ENCODE measurements at places on chromosomes 1 and 21.

DNA sequence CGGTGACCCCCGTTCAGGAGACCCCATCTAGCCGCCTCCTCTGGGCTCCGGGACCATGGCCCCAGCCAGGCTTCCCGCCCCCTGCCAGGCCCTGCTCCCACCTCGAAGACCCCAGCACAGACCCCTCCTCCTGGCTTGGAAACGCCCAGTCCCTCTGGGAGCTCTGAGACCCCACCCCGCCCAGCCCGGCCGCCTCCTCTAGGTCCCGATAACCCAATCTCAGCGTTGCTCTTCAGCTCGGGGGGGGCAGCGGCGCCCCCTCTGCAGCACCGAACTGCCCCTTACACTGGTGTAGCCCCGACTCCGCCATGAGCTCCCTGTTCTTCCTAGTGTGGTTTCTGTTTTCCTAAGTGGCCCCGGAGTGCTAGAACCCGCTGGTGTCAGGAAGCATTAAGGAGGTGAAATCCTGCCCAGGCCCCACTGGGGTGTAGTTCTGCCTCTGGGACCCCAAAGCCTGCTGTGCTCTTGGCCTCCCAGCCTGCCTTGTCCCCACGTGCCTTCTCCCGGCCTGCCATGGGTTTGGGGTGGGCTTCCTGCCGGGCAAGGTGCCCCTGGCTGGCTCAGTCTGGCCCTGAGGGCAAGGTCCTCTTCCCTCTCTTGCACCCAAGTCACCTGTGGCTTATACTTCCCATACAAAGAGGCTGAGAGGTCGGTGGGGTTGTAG is 10.7 kb upstream of the MMEL1 start:
- no peak for DNase-seq

- DNase-seq, result no peak
Measured at GRCh38 chr1:160117709-160118183, 2.2 kb downstream of the ATP1A2 start.

- DNase-seq, result no peak
Measured at GRCh38 chr1:76961820-76962207, 94.5 kb downstream of the ST6GALNAC5 start.

GRCh38 chr1:151843398-151843797 is 3.8 kb upstream of the C2CD4D start:
- DNase-seq, result no peak

DNA sequence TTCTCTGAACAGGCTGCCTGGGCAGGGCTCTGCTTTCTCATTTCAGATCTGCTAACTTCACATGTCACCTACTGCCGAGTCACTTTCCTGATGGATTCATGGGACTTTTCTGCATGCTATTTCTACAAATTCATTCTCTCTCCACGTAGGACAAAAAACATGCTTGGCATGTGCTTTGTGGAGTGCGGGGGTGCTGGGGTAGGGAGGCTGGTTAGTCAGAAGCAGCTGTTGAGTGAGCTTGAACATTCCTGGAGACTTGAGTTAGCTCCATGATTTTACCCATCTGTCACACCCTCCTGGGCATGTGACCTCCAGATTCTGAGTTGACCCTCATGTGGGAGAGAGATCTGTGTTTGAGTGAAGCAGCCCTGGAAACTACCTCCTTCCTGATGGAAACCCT is 71.4 kb downstream of the UCK2 start:
- no peak for DNase-seq

GRCh38 chr1:117367046-117368025 is at the start of gene MAN1A2:
TSS of gene MAN1A2 (plus strand) at chr1:117367449. CDS start at chr1:117368184, 735 bp downstream.
- peak; percentile 67 for DNase-seq

GRCh38 chr1:193241132-193241827 is 54.9 kb upstream of the B3GALT2 start:
- no peak for DNase-seq

- peak; percentile 63 for DNase-seq
Measured at GRCh38 chr1:17826165-17826488, 71.0 kb downstream of the ACTL8 start.

GRCh38 chr1:241744591-241744990 is 92.5 kb downstream of the WDR64 start:
- no peak for DNase-seq

GRCh38 chr1:67759692-67760029 is 73.6 kb downstream of the GNG12 start:
- DNase-seq, result no peak

DNA sequence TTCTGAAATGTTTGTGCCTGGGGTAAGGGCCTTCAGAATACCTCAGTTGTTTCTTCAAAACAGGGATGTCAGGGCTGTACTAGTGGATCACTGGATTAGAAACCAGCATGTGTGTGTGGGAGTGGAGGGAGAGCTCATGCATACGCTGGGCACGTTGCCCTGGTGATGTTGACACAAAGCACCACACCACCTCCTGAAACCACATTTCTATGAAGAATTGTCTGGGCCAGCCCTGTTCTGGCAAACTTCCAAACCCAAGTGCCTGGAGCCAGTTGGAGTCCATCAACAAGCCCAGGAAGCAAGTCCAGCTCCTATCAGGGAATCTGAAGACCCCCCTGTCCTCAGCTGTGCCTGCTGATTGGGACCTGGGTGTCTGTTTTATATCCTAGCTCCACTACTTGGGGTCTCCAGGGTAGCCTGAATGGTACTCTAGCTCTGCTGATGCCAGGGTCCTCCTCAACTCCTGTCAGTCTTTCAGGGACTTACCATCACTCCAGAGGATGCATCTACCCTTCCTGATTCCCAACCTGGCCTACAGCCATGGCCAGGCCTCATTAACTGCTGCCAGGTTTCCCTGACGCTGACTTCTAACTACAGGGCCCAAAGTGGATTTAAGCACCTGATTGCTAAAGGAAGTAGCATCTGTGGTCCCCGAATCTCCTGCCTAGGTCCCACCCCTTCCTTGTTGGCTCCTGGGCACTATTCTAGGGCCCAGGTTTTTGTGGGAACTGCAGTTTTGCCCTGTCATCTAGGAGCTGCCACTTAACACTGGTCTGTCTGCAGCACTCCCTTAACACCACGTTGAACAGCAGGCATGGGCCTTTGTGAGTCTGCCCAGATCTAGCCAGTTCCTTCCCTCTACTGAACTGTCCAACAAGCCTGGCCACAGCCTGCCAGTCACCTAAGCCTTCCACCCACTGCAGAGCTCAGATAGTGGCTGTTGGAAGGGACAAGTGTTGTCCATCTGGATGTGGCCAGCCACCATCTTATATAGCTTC is 45.5 kb downstream of the LPAR3 start:
- no peak for DNase-seq

Data from progenitor cell of endocrine pancreas (in vitro differentiated cells).